ENCODE measurements at places on chromosomes 1 and 21.

GRCh38 chr1:208449951-208450350 lies 205.8 kb upstream of the PLXNA2 start:
- DNase-seq, result no peak

GRCh38 chr1:10679496-10680220 lies 116.8 kb downstream of the CASZ1 start:
- no peak for DNase-seq

DNA sequence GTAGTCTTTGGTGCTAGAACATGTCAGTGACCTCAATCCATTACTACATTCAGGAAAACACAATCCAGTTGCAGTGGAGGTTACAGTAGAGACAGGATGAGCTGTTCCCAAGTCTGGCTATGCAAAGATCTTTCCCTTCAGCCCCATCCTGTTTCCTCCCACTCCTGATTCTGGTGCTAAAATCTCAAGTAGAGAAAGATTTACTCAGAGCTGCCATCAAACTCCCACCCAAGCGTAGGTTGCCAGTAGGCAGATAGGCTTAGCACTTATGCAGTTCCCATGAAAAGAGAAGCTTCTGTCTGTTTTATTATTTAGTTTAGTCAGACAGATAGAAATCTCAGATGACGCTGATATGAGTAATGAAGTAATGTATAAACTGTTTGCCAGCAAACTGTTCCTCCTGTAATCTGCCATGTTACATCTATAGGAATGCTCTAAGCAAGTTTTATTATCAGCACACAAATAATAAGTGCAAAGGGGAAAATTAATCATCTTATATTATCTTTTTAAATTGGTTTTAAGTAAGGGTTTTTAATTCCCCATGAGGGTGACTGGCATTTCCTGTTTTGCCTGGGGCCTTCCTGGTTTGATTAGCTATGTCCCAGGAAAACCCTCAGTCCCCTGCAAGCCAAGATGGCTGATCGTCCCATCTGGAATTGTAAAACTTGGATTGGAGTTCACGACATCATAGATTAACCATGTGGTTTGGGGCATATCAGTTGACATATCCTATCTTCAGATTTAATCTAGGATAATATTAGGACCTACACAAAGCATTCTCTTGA lies 188.3 kb upstream of the PALMD start:
- DNase-seq, result no peak

DNA sequence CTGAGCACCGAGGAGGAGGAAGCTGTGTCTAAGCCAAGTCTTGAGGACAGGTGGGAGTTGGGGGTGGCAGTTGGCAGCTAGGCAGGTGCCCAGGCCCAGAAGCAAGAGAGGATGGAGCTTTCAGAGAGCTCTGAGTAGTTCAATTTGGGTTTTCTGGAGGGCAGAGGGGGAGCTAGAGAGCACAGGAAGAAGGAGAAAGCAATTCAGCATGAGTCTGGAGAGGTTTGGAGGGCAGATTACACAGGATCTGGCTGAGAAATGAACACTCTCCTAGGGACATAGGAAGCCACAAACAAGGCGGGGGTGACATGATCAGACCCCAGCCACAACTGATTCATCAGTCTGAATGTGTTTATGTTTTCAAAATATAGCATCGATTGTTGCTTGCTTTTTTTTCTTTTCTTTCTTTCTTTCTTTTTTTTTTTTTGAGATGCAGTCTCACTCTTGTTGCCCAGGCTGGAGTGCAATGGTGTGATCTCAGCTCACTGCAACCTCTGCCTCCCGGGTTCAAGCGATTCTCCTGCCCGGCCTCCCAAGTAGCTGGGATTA lies 23.8 kb downstream of the PTPRF start:
- DNase-seq, result no peak

DNA sequence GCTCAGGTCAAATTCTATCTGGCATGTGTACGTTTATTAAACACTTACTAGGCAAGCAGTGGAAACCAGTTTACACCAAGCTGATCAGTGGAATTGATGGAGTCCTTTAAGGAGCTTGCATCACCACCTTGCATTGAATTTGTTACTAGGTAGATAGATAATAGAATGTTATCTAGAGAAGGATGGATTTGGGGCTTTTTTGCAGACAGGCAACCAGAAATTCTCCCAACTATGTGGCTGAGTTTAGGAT lies 44.9 kb downstream of the HHAT start:
- no peak for DNase-seq

DNA sequence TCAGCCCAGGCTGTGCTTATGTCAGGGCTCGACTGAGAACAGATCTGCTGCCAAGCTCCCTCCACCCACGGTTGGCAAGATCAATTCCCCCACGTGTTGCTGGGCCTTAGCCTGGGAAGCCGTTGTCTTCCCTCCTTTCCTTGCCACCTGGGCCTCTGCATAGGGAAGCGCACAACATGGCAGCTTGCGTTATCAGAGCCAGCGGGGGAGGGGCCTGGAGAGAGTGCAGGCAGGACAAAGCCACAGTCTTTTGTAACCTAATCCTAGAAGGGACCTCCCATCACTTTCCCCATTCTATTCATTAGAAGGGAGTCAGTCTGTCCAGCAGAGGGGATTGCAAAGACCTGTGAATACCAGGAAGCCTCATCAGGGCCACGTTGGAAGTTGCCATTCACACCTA lies 17.0 kb upstream of the IGSF21 start:
- peak; percentile 47 for DNase-seq

GRCh38 chr1:48052923-48053291 lies 55.7 kb upstream of the TRABD2B start:
- no peak for DNase-seq

- DNase-seq, result no peak
These were observed 113.4 kb downstream of the GRIK3 start for GRCh38 chr1:36920801-36921405.

DNA sequence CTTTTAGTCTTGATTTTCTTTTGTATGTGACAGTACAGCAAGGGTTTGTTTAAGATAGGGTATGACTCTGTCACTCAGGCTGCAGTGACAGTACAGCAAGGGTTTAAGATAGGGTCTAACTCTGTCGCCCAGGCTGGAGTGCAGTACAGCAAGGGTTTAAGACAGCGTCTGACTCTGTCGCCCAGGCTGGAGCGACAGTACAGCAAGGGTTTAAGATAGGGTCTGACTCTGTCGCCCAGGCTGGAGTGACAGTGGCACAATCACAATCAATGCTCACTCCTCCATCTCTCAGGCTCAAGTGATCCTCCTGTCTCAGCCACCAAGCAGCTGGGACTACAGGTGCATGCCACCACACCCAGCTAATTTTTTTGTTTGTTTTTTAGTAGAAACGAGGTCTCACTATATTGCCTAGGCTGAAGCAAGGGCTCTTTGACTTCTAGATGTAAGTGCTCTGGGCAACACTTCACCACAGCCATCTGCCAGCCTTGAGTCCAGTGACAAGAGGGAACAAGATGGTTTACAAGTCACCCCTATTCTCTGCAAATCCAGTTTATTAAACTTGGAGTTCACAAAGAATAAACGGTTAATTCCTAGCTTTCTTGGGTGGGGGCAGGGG lies 965 bp upstream of the SH2D5 start:
- DNase-seq, result no peak

- DNase-seq, result no peak
These were observed 114.3 kb downstream of the NMNAT2 start for GRCh38 chr1:183303901-183304300.

- no peak for DNase-seq
These were observed 26.2 kb upstream of the TADA1 start for GRCh38 chr1:166902279-166902678.

DNA sequence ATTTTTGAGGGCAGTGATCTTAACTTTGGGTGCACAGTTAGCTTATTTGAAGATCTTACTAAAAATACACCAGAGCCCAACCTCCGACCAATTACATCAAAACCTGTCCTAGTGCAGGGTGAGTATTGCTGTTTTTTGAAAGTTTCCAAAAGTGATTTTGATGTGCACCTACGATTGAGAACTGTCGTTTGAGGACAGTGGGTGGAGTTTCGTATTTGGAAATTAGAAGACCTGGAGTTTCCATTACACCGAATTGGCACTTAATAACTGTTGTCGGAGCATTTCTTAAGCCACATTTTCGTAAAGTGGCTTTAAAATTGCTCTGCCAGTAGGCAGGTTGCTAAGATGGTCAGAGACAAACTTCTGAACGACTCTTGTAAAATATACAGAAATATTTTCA lies 1.1 kb downstream of the SOD1 start:
- DNase-seq, result no peak

GRCh38 chr1:6827630-6828165 lies 42.4 kb downstream of the CAMTA1 start:
- DNase-seq, result no peak

DNA sequence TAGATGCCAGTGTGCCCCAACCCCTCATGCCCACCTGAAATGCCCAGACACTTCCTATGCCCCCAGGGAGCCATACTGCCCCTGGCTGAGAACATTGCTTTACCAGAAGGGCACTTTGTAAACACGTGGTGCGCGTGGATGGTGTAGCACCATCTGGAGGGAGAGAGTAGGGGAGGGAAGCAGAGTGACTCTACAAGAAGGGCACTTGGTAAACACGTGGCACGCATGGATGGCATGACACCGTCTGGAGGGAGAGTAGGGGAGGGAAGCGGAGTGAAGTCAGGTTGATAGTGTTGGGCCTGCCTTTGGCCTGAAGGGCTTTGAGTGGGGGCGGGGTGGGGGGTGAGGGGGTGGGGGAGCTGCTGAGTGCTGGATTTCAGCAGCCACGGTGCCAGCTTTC lies 324.0 kb upstream of the VAMP3 start:
- peak; percentile 79 for DNase-seq

- no peak for DNase-seq
These were observed 10.0 kb upstream of the RAB7B start for GRCh38 chr1:206013026-206013795.

GRCh38 chr1:44672254-44672955 lies 1.9 kb downstream of the TMEM53 start:
- DNase-seq, result no peak

GRCh38 chr21:45834821-45835293 lies 146.7 kb upstream of the COL6A1 start:
- no peak for DNase-seq

- DNase-seq, result no peak
These were observed 303.1 kb downstream of the CTH start for GRCh38 chr1:70714149-70714548.

DNA sequence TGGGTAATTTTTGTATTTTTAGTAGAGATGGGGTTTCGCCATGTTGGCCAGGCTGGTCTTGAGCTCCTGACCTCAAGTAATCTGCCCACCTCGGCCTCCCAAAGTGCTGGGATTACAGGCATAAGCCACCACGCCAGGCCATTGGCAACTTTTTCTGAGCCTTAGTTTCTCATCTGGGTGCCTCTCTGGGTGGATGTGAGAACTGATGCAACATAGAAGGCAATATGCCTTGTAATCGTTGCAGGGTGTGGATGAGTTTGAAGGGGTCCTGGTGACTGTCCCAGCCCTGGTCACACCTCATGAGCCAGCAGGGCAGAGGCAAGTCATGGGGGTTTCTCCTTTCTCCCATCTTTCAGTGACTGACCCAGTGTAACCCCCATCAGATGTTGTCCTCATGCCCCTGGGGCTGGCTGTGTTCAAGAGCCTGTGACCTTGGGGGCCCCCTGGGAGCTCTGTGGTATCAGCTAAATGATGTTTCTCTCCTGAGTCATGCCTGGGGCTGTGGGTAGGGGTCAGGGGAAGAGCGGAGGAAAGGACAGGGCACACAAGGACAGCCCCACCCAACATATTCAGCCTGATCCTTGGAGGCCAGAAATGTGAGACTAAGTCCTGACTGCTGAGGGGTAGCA lies 3.6 kb downstream of the COL9A2 start:
- DNase-seq, result no peak

DNA sequence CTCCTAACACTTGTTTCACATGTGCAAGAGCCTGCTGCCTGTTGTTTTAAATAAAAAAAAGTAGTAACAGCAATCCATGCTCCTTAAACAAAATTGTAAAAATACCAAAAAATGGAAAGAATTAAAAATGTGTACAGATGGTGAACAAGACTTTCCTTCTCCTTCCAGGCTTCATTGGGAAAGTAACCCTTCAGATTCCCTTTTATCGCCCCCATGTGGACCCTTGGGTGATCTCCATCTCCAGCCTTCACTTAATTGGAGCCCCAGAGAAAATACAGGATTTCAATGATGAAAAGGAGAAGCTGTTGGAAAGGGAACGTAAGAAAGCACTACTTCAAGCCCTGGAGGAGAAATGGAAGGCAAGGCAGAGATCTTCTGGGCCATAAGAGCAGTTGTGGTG lies 14.2 kb downstream of the VPS13D start:
- DNase-seq, result no peak

DNA sequence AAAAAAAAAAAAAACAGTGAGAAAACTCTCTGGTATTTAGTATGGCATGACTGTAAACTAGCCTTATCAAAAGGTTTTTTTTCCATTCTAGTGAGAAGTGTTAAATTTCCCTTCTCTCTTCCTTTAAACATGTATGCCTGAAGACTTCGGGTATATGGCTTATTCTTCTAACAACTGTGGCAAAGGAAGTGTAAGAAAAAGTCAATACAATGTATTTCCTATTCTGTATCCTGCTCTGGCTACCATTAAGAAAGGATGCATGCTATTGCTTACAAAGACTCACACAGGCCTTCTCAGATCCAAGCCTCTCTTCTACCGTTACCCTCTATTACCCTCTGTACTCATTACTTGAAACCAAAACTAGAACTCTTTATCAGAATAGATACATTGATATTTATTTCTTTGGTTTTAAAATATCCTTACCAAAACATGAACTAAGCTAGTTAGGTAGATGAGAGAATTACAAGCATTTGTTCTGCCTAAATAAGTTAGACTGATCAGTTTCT lies 8.4 kb downstream of the CEPT1 start:
- DNase-seq, result no peak

GRCh38 chr1:198936371-198937083 lies 297.7 kb downstream of the PTPRC start:
- DNase-seq, result no peak

DNA sequence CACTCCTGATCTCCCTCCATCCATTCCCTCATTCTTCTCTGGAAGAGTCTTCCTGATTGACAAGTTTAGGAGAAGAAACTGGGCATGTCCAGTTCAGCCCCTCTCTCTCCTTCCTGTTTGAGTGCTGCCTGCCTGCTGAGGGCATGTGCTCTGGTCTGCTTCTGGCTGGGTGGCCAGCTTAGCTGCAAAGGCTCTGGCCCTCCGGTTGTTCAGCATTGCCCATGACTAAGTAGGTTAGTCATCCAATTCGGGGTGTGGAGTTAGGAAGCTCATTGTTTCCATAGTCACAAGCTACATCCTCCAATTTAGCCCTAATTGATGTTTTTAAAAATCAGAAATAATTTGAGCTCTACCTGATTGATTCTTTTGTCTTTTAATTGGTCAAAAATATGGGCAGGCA lies 25.6 kb upstream of the PLA2G2E start:
- DNase-seq, result no peak

- no peak for DNase-seq
These were observed 1609.6 kb upstream of the B3GALT2 start for GRCh38 chr1:194795917-194796593.

- DNase-seq, result no peak
These were observed 44.3 kb downstream of the TMEM51 start for GRCh38 chr1:15197591-15198447.

DNA sequence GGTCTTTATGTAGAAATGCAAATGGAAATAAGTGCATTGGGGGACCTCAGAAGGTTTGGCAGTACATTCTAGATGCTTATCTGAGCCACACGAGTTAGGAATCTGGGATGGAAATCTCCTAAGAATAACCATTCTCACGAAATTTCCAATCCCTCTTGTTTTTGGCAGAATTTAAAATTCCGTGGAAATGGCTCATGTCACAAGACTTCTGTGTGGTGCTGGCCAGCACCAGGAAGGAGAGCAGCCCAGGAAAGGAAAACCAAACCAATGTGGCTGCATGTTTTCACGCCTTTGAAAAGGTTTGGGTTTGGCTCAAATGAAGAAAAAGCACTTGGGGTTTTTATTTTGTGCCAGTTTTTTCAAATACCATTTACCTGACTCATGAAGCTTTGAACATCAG lies 80.1 kb upstream of the KCNK2 start:
- DNase-seq, result no peak
